ENCODE measurements at places on chromosomes 1 and 21.

DNA sequence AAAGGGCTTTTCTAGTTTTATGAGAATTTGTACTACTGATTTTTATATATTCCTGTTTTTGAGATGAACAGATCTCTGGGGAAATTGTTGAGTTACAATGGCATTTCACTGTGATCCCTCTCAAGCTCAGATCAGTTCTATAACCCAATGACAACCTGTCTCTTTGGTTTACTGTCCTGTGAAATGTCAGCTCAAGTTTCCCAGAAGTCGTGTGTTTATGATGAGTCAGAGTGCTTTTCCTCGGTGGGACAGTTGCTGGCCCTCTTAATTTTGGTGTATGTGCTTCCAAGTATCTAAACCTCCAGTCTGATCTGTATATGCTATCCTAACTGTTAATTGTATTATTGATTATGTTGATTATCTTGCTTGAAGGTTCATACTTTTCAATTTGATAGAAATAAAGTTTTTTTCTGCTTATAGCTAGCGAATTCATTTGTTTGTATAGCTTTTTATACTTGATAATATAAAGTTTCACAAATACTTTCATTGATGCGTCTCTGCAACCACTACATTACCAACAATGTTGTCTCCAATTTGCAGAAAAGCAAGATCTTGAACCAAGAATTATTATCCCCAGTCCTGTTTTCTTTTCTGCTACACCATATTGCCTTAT is 77.5 kb upstream of the DNAJC6 start:
- no peak for DNase-seq

DNA sequence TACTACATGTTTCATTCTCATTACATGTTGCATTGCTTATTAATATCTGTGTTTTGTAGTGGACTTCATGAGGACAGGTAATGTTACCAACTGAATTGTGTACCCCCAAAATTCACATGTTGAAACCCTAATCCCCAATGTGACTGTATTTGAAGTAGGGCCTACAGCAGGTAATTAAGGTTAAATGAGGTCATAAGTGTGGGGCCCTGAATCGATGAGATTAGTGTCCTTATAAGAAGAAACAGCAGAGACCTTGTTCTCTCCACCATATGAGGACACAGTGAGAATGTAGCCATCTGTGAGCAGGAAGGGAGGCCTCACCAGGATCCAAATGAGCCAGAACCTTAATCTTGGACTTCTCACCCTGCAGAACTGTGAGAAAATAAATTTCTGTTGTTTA is 15.0 kb upstream of the IFNAR1 start:
- DNase-seq, result no peak

DNA sequence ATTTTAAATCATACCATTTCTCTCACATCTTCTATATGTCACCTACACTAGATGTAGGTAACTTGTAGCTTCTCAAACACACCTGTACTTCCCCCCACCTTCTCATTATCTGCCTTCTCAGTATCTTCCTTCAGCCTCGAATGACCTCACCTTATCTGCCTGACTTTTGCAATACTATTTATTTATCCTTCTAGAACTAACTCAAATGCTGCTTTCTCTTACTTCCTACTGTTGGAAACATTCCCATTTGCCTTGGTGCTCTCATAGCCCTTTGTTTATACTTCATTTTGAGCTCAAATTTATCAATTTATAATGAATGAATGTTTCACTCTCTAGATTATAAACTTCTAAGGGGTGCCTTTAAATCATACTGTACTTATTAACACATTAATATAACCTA is 50.4 kb upstream of the KIAA1614 start:
- no peak for DNase-seq

DNA sequence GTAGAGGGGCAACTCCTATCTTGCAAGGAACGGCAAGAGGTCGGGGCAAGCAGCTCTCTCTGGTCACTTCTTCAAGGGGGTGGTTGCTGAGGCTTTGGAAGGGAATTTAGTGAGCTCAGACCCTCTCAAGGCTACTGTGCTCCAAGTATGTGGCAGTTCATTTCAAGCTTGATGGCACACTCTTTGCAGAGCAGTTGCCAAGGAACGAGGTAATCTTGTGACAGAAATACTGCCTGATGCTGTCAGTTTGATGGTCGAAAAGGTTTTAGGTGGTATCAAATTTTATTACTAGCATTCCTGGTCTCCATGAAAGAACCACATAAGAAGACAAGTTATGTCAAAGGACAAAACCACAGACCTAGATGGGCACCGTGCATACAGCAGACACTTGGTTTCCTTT is 13.1 kb downstream of the CFAP298 start:
- no peak for DNase-seq

DNA sequence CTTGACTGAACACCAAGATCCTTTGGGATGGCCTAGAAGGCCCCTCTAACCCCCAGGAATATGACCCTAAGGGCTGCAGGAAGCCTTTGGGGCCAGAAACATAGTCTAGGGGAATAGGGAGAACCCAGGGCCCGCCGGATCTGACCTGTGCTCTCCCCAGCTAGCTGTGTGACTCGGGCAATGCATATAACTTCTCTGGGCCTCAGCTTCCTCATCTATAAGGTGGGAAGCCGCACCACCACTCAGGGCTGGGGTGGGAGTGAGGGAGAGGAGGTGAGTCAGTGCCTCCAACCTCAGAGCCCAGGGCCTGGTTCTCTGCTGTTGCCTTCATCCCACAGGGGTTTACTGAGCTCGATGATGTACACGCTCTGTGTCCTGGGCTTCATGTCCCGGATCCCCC is 434.4 kb downstream of the PTPRU start:
- DNase-seq, result no peak

- no peak for DNase-seq
Observed at GRCh38 chr1:47547753-47548573, 110.1 kb downstream of the FOXD2 start.

DNA sequence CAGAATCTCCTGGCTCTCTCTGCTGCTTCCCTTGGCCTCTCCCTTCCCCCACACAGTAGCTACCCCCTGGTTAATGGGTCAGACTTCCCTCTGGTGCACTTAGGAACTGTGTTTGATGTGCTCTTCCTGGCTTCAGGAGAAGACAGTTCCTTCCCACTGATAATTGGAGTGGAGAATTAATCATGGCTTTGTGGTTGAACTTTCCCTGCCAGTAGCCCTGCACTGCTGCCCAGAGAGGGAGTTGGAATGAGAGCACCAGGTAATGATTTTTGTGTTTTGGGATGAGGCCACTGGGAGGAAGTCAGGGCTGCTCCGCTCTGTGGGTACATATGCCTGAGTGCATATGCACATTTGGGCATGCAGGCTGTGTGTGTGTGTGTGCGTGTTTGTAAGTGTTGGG is 39.7 kb upstream of the PADI2 start:
- DNase-seq, result no peak

DNA sequence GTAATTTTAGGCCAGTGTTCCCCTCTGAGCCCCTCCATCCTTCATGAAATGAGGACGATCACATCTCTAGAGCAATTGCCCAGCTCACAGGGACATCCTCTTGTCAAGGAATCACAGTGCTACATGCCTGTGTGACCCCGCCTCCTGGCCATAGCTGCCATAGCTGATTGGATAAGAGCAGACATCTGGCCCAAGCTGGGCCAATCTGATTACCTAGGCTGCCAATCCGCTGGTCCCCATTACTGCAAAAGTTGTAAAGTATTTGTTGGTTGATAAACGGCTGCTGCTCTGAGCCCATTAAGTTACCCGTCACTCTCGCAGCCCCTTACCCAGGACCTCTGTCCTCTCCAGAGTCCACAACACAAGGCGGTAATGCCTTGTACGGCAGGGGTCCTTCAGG is 8.3 kb downstream of the NT5C1A start:
- DNase-seq, result no peak
